ENCODE measurements at places on chromosomes 2 and 18. TPM values are rescaled to one million over a fixed set of nuclear protein-coding genes. Genes with fewer than 3 reads are reported as not detected.

DNA sequence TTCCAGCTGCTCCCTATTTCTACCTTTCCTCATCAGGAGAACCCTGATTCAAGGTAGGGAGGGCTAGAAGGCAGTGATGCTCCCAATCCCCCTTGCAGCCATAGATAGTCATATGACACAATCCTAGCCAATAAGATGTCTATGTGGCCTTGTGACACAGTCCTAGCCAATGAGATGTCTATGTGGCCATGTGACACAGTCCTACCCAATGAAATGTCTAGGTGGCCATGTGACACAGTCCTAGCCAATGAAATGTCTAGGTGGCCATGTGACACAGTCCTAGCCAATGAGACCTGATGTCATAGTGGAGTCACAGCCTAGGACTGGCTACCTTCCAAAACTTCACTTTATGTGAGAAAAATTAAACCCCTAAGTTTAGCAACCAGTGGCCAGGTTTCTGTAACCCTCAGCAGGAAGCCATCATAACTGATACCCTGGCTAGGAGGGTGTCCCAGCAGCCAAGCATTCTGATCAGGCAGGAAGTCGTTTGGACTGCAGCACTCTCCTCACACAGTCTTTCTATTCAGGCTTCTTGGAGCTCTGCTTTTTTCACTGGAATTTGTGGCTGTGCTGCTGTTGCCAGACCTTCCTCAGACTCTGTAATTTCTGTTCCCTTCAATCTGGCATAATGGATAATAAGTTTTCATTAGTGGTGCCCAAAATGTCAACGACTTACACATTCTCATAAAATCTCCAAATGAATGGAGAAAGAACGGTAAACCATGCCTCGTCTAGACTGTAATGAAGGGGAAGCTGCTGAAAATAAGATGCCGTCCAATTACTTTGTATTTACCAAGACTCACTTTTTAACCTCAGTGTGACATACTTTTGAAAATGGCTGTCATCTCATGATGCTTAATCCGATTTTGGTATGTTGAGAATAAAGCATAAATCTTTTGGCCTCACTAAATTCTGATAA is 165.0 kb upstream of the NCKAP5 start:
- no peak for DNase-seq

DNA sequence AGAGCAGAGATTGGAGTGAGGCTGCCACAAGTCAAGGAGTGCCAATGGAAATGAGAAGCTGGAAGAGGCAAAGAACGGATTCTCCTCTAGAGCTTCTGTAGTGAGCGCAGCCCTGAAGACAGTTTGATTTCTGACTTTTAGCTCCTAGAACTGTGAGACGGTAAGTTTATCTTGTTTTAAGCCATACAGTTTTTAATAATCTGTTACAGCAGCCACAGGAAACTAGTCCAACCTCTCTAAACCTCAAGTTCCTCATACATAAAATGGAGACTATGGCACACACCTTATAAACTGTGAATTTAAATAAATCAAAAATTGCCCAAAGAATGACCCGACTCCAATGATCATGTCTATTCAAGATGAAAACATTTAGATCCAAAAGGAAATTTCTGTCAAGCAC is 596.5 kb downstream of the BCL11A start:
- DNase-seq, result no peak

Gene TBR1
- 0.08 TPM for total RNA-seq

GRCh38 chr2:215967590-215968378 is 45.6 kb downstream of the MREG start:
- DNase-seq, result no peak

Gene UGT1A6
- total RNA-seq, result 0.27 TPM

GRCh38 chr2:135985826-135986393 is 484 bp upstream of the DARS1 start:
- no peak for DNase-seq

- DNase-seq, result no peak
These were observed 114.0 kb upstream of the GLS start for GRCh38 chr2:190766595-190766994.

DNA sequence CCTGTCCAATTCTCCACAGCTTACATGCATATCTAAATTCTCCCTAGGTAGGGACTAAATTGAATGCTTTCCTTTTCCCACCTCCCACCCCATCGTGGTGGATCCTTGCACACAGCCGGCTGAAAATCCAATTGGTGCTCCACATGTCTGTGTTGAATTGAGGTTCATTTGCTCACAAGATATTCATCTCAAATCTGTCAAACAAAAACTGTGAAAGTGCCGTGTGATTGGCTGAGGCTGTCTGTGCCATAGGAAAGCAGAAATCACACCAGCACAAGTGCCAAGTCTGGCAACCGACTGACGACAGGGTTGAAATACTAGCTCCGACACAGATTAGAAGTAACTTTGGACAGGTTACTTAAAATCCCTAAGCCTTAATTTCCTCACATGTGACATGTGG is 823.3 kb downstream of the TDRD15 start:
- DNase-seq, result no peak

DNA sequence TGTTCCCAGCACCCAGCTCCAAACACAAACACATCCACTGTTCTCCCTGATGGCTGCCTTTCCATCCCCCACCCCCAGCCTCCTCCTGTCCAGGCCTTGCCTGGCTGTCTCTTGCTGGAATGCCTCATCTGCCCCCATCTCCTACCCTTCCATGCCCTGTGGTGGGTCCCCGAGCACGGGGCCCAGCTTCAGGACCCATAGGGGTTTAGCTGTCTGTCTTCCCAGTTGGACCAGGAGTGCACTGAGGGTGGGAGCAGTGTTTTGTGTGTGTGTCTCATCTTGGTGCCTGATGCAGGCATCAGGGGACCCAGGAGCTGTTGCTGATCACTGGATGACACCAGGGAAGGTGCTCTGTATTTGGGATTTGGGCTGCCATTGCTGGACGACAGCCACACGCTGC is 34.5 kb downstream of the GLI2 start:
- no peak for DNase-seq

- DNase-seq, result no peak
These were observed 52.8 kb downstream of the HYCC2 start for GRCh38 chr2:201018636-201019035.

Gene FEV
- total RNA-seq, result not detected

DNA sequence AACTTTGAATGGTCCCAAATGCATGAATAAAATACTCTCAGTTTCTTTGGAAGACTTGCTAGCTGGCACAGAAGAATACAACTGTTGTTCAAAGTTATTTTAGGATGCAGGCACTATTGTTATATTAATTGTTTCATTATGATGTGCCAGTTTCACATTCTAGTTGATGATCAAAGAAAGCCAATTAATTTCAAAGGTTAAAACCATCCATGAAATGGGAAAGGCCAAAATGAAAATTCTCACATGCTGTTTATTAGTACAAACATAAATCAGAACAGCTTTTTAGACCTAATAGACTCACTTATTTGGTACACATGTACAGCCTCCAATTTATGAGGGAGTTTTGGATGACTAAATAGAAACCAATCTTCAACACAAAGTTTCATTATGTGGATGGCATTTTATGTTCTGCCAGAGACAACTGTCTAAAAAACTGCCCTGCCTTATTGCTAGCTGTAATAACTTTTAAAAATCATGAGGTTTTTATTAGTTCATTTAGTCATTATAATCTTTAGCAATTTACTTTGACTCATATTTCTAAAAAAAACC is 42.2 kb downstream of the RFTN2 start:
- no peak for DNase-seq

DNA sequence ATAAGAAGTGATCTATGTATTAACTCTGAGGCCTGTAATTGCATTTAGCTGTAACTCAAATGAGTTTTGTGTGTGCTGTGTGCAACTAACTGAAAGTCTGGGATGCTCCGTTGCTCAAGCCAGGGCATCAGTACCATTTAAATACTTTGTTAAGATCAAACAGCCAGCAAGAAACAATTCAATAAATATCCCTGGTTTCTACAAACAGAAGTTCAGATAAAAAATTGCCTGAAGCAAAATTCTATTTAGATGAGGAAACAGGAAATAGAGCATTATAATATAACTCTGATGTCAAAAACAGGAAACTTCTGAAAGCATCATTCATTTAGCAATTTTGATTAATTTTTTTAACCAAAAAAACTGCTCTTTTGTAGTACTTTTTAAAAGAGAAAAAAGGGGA is 18.9 kb upstream of the SLC38A11 start:
- DNase-seq, result no peak

DNA sequence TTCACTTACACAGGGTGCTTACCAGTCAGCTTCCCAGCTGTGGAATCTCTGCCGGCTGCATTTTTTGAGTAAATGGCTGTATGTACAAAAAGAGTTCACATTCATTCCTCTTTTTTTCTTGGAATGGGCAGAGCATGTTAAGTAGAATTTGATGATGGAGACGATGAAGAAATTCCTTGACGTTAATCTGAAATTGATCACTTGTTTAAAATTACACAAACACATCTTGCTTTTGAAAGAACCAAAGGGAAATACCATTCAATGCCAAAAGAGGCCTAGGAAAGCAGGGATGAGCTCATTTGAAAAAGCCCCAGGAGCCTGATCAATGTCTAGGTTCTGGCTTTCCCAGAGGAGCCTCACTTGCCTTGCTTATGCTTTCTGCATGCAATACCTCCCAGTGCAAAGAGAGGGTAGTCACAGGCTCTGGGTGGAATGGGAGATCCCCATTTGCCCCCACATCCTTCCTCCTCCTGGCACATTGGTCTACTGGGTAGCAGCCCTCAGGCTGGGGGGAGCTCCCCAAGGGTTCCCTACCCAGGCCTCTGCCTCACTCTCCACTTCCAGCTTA is 12.3 kb upstream of the SMAD7 start:
- no peak for DNase-seq

DNA sequence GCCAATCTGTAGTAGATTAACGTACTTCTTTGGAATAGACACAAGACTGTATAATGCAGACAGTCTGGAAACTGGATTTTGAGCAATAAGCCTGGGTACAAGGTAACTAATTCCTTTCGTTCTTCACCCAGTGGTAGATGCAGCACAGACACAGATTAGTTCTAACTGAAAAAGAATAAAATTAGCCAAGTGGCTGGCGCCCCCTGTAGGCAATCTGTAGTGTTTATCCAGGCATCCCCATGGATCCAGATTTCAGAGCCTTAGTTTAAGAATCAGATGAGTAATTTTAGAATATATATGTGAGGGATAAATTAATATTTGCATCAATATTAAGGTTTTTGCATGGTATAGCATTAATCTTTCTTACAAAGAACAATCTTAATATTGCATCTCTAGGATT is 563.9 kb downstream of the DCC start:
- no peak for DNase-seq

DNA sequence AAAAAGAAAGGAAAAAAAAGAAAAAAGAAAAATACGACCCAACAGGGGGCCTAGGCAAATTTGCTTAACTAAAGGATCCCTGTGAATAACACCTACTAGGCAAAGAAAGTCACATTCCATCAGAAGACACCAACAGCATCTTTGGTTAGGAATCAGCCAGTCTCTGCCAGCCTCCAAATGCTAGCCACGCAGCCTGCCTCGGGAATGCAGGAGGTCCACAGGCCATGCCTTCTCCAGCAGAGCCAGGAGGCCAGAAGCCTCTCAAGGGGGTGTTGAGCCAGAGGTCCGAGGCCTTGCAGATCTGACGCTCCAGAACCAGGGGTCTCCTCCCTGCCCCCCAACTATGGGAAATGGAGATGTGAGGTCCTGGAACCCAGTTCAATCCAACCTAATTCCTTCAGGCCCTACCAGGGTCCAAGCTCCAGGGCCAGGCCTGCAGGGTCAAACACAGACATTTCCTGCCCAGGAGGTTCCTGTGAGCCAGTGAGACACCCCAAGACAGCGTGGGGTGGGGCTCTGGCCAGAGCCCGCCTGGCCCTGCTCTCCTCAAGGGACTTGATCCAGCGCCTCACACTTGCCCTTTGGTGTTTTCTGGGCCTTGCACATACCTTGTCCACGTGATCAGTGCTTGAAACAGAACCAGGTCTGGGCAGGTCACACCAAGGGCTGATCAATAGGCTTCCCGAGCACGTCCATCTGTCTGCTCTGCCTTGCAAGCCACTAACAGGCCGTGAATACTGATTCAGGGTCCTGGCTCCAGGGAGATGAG is 289.6 kb upstream of the ID2 start:
- no peak for DNase-seq

DNA sequence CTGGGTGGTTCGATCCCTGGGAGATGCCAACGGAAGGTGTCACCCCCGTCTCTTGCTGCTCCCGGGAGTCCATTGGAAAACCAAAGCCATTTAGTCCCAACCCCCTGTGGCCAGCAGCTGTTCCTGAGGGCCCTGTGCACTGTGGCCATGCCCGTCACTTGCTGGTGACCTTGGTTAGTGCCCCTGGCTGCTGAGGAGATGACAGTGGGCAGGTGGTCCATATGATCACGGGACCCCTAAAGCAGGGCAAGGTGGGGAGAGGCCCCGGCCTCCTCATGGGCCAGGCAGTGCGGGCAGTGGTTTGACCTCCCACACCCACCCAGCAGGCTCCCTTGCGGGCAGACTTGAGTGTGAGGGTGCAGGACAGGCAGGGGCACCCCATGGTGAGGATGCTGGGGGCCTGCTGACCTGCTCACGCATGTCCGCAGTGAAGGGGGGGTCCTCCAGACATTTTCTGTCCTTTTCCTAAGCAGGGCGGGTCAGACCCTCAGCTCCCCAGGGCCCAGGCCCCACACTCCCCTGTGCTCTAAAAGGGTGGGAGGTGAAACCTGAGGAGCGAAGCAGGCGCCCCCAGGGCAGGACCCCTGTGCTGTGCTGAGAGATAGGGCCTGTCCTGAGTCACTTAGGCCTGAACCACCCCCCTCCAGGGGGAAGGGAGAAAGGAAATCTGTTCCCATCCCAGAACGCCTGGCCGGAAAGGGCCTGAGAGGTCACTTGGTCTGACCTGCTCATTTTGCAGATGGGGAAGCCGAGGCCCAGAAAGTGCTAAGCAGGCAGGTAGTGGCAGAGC is 6.8 kb downstream of the ITM2C start:
- DNase-seq, result no peak

Gene RMND5A
- 26.6 TPM for total RNA-seq

DNA sequence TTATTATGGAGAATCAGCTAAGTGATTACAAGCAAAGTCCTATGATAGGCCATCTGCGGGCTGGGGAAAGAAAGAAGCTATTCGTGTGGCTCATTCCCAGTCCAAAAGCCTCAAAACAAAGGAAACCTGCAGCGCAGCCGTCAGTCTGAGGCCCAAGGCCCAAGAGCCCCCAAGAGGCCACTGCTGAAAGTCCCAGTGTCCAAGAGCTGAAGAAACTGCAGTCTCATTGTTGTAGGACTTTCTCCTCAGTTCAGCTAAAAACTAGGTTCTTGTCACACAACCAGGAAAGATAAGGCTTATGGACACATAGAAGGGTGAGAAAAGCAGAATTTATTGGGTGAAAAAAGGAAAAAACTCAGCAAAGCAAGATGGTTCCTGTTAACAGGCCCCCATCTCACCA is 143.2 kb downstream of the RHBDD1 start:
- DNase-seq, result no peak

DNA sequence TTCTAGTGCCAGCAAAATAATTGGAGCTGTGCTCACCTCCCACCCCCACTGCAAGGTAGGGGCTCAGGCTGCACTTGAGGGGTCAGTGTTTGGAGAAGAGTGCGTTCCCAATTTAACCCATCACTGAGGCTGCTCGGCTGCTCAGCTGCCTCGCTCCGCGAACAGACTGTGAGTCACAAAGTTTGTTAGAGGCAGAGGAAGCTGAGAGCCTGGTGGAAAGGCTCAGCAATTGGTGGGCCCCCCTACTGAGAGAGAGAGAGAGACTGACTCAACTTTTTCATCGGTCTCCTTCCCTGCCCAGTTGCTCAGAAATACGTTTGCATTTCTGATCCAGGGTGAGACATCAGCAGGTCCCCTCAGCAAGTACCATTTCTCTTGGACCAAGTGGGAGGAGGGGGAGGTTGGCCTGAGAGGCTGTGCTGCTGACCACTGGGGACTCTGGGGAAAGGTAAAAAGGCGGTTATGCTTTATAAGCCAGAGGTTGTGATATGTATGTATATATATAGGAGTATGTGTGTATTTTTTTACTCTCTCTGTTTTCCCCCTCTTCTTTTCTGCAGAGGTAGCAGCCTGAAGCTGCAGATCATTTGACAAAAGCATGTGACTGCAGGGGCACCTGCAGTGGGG is 1.5 kb downstream of the EFR3B start:
- peak; percentile 61 for DNase-seq

Data from kidney epithelial cell (primary cell).